Sigmoid colon (tissue), 7 donors: ENCODE measurements at places on chromosomes 13 and 19. TPM values are rescaled to one million over a fixed set of nuclear protein-coding genes. Genes with fewer than 3 reads are reported as not detected.

PGLYRP1 gene
- not detected for total RNA-seq

GRCh38 chr19:18419195-18419698, at the start of gene SSBP4:
TSS of gene SSBP4 (plus strand) at chr19:18419398. CDS start at chr19:18419649, 251 bp downstream.
- no peaks in the 10 kb centered on the region for H3K36me3 ChIP-seq
- H3K27me3 ChIP-seq, result peaks cover 3% of the 10 kb centered on the region
- peak within 1 kb of the TSS; percentile 67 for H3K4me3 ChIP-seq
- H3K4me1 ChIP-seq, result peaks cover 62% of the 10 kb centered on the region

DNA sequence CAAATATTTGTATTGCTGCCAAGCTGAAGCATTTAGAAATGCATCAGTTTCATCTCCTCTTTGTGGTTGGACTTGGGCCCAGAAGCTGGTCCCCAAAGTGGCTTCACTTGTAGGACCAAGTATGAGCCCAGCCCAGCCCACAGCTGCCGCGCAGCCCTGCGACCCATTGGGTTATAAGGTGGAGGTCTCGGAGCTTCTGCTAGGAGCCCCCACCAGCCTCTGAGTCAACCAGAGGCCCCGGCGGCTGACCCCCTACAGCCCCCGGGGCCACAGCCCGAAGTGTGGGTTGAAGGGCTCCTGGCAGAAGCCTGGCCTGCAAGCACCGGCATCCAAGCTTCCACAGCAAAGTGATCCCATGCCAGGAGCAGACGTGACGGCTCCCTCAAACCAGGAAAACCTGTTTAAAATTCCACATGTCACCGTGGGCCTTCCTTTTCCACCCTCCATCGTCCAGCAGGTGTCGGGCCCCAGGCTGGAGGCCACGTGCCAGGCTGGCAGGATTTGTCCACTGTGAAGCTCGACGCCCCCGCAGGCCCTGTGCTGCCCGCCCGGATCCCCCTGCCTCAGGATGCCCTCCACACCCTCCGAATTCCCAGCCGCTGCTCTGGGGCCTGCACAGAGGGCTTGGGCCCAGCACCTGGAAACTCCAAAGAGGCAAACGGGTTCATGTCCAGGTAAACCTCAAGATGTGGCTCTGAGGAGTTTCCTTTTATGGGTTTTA, 54.7 kb downstream of the C13orf46 start:
- peaks cover 7% of the 10 kb centered on the region for H3K4me1 ChIP-seq
- H3K4me3 ChIP-seq, result no peak overlapping the region
- DNase-seq, result no peak
- H3K36me3 ChIP-seq, result no peaks in the 10 kb centered on the region
- no peak overlapping the region for H3K27ac ChIP-seq

DLEU7 gene
- total RNA-seq, result not detected

GRCh38 chr19:28652765-28653164, 560.2 kb downstream of the UQCRFS1 start:
- no peaks in the 10 kb centered on the region for H3K27me3 ChIP-seq
- H3K27ac ChIP-seq, result no peak overlapping the region
- no peak overlapping the region for H3K4me3 ChIP-seq
- no peaks in the 10 kb centered on the region for H3K36me3 ChIP-seq

DNA sequence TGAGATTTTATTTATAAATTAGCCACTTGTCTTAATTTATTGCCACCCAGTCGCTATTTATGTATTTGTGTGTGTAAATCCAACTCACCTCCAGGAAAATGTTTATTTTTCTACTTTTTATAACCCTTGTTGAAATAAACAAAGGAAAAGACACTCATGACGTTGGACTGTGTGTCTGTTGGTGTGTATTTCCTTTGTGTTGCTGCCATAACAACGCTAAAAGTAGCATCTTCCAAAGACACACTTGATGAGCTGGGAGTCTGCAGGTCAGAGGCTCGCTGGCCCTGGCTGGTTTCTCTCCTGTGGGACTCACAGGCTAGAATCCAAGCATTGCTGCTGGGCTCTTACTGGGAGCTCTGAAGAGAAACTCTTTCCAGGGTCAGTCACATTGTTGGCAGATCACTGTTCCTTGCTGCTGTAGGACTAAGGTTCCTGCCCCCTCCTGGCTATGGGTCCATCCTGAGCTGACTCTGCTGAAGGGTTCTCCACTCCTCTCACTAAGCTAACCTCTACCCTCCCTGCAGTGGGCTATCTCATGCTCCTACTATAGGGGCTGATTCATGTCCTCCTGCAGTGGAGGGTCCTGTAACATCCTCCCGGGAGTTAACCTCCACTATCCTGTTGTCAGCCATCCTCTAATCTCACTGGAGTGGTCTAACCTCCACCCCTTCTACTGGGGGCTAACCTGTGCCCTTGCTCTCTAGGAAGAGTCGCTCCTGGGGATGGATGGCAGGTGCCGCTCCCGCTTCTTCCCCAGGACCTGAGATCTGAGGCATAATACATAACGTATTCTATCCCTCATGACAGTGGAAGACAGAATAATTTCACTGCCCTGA, 2.1 kb downstream of the IFNL2 start:
- no peak overlapping the region for H3K27ac ChIP-seq
- DNase-seq, result no peak
- peaks cover 1% of the 10 kb centered on the region for H3K4me1 ChIP-seq
- peaks cover 36% of the 10 kb centered on the region for H3K27me3 ChIP-seq

RDH8 gene
- total RNA-seq, result not detected

SLC7A10 gene
- total RNA-seq, result not detected

DNA sequence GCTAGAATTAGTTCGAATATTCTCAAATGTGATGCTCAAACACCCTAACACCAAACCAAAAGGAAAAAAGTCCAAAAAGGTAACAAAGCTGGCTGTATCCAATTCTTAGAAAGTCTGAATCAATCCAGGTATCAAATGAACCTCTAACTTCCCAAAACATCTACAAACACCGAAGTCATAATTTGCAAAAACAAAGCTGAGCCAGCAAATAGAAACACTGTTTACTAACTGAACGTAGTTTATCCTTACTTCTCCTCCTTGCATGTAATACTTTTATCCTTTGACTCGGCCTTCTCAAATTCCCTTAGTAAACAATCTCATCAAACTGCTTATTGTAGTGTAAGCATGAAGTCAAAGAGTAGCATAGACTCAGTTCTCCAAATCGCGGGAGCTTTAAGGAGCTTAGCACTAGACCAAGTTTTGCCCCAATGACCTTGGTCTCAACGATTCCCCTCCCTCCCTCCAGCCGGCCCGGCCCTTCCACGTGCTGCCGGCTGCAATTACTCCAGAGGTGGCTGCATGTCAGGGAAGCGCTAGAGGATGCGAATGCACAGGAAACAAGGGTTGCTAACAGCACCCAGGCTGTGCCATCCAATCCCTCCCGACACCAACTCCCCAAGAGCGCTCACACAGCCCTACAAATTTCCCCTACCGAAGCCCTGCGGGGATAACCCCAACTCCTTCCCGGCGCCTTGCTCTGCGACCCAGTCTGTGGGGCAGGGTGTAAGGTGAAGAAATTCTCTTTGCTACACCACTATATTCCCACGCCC, 693 bp downstream of the XPO4 start:
- H3K4me1 ChIP-seq, result no peaks in the 10 kb centered on the region
- no peaks in the 10 kb centered on the region for H3K27me3 ChIP-seq
- peak overlapping the region; percentile 94 for H3K4me3 ChIP-seq
- peak overlapping the region; percentile 98 for H3K27ac ChIP-seq

- H3K36me3 ChIP-seq, result no peaks in the 10 kb centered on the region
- peak overlapping the region; percentile 75 for H3K27ac ChIP-seq
These were observed 14.3 kb downstream of the RASA3 start for GRCh38 chr13:114118086-114118485.

FFAR2 gene
- 0.81 TPM for total RNA-seq

DNA sequence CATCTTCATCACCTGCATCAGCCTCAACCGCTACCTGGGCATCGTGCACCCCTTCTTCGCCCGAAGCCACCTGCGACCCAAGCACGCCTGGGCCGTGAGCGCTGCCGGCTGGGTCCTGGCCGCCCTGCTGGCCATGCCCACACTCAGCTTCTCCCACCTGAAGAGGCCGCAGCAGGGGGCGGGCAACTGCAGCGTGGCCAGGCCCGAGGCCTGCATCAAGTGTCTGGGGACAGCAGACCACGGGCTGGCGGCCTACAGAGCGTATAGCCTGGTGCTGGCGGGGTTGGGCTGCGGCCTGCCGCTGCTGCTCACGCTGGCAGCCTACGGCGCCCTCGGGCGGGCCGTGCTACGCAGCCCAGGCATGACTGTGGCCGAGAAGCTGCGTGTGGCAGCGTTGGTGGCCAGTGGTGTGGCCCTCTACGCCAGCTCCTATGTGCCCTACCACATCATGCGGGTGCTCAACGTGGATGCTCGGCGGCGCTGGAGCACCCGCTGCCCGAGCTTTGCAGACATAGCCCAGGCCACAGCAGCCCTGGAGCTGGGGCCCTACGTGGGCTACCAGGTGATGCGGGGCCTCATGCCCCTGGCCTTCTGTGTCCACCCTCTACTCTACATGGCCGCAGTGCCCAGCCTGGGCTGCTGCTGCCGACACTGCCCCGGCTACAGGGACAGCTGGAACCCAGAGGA, 2.6 kb downstream of the P2RY11 start:
- no peak for DNase-seq
- no peak overlapping the region for H3K27ac ChIP-seq
- peaks cover 42% of the 10 kb centered on the region for H3K36me3 ChIP-seq
- H3K4me3 ChIP-seq, result no peak overlapping the region

DNA sequence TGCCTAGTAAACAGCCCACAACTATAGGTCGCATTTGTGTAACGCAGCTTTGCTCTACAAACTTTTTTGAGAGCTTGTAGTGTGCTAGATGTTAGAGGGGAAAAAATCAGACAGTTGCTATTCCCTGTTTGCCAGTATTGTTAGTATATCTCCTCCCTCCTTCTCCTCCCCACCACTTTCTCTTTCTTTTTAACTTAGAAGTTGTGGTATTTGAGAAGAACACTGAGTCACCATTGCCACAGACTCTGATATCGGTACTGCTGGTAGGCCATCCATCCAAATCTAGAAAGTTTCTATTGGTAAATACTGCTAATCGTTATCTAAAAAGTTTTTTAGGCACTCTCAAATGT, 666 bp downstream of the POMP start:
- H3K4me1 ChIP-seq, result peaks cover 42% of the 10 kb centered on the region
- H3K27me3 ChIP-seq, result no peaks in the 10 kb centered on the region
- H3K27ac ChIP-seq, result peak overlapping the region; percentile 86
- peaks cover 21% of the 10 kb centered on the region for H3K36me3 ChIP-seq
- DNase-seq, result no peak

C2CD4C gene
- 0.71 TPM for total RNA-seq

ARMC6 gene
- 11.7 TPM for total RNA-seq

FFAR1 gene
- not detected for total RNA-seq

GRCh38 chr19:2495130-2495641, 19.3 kb downstream of the GADD45B start:
- DNase-seq, result peak; percentile 93
- H3K36me3 ChIP-seq, result no peaks in the 10 kb centered on the region
- H3K27me3 ChIP-seq, result no peaks in the 10 kb centered on the region
- peak overlapping the region; percentile 87 for H3K27ac ChIP-seq
- no peaks in the 10 kb centered on the region for H3K4me1 ChIP-seq

ZNF382 gene
- total RNA-seq, result 20.7 TPM

DNA sequence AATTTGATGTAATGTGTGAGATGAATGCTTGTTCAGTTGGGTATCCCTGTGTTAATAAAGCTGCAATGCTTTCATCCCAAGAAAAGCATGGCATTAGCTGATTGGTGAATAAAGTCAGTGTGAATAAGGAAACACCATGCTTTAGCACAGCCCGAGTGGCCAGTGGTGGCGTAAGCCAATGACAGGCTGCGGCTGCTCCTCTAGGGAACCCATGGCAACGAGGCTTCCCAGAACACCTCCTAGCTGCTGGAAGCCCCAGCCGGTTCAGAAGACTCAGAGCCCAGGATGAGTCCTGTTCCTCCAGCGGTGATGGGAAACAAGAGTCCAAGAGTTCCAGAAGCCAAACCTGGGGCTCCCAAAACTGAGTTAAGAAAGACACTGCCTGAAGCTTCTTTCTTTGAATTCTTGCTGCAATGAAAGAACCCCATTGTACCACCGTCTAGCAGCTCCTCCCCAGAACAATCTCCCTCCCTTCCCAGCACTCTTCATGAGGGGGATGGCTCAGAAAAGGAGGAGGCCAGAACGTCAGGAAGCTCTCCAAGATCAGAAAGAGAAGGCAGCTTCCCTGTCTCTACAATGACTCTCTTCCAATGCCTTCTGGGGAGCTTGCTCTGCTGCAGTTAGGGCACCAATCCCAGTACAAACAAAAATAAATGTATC, 58.2 kb downstream of the TSHZ3 start:
- H3K27me3 ChIP-seq, result no peaks in the 10 kb centered on the region
- no peak overlapping the region for H3K4me3 ChIP-seq
- H3K36me3 ChIP-seq, result no peaks in the 10 kb centered on the region

ZNF441 gene
- total RNA-seq, result 9.3 TPM

GRCh38 chr19:51125421-51126075, 842 bp downstream of the SIGLEC9 start:
- no peaks in the 10 kb centered on the region for H3K4me1 ChIP-seq
- no peaks in the 10 kb centered on the region for H3K36me3 ChIP-seq
- peak; percentile 56 for DNase-seq
- H3K27ac ChIP-seq, result peak overlapping the region; percentile 42

MISP gene
- not detected for total RNA-seq

- no peaks in the 10 kb centered on the region for H3K4me1 ChIP-seq
- H3K4me3 ChIP-seq, result no peak overlapping the region
- no peak for DNase-seq
- H3K27me3 ChIP-seq, result no peaks in the 10 kb centered on the region
- no peaks in the 10 kb centered on the region for H3K36me3 ChIP-seq
These were observed 530.6 kb upstream of the SPRY2 start for GRCh38 chr13:80871481-80871880.

MYO16 gene
- total RNA-seq, result 0.28 TPM

CPB2 gene
- total RNA-seq, result not detected

- H3K4me1 ChIP-seq, result no peaks in the 10 kb centered on the region
- H3K27ac ChIP-seq, result peak overlapping the region; percentile 34
- DNase-seq, result peak; percentile 72
- no peaks in the 10 kb centered on the region for H3K36me3 ChIP-seq
- no peaks in the 10 kb centered on the region for H3K27me3 ChIP-seq
- peak overlapping the region; percentile 62 for H3K4me3 ChIP-seq
These were observed 132.7 kb downstream of the ZDHHC20 start for GRCh38 chr13:21326155-21327031.

SPACA4 gene
- total RNA-seq, result not detected

C5AR2 gene
- total RNA-seq, result 2.7 TPM

DNA sequence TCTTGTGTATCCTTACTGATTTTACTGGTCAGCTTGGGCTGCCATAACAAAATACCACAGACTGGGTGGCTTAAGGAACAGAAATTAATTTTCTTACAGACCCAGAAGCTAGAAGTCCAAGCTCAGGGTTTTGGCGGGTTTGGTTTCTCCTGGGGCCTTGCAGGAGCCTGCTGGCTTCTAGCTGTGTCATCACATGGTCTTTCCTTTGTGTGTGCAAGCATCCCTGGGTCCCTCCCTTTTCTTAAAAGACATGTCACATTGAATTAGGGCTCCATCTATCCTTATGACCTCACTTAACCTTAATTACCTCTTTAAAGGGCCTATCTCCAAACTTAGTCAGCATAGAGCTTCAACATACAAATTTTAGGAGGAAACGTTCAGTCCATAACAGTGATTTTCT, 23.4 kb downstream of the UBAC2 start:
- no peaks in the 10 kb centered on the region for H3K36me3 ChIP-seq
- H3K4me3 ChIP-seq, result no peak overlapping the region
- H3K27ac ChIP-seq, result no peak overlapping the region
